ENCODE measurements at places on chromosomes 5 and 9. TPM values are rescaled to one million over a fixed set of nuclear protein-coding genes. Genes with fewer than 3 reads are reported as not detected.

- H3K4me3 ChIP-seq = no peak overlapping the region
- H3K27me3 ChIP-seq = no peaks in the 10 kb centered on the region
- no peak for DNase-seq
- no peaks in the 10 kb centered on the region for H3K4me1 ChIP-seq
- no peaks in the 10 kb centered on the region for H3K36me3 ChIP-seq
Observed at GRCh38 chr5:56608217-56608925, 207.0 kb upstream of the MAP3K1 start.

DNA sequence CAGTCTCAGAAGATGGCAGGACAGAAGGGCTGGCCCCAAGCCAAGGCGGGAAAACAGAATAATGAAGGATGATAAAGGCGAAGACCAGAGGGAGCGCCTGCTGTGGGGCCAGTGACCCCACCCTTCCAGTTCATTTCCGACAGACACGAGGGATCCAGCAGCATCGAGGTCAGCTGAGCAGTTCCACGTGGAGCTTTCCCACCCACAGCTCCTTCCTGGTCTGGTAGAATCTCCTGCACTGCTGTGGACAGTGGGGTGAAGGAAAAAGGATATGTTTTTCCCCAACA is 265.9 kb upstream of the VLDLR start:
- H3K4me3 ChIP-seq = no peak overlapping the region
- no peaks in the 10 kb centered on the region for H3K4me1 ChIP-seq
- H3K27ac ChIP-seq = no peak overlapping the region
- no peaks in the 10 kb centered on the region for H3K27me3 ChIP-seq
- DNase-seq = no peak

- no peaks in the 10 kb centered on the region for H3K36me3 ChIP-seq
- H3K4me3 ChIP-seq = no peak overlapping the region
- DNase-seq = no peak
Observed at GRCh38 chr5:30764704-30765103, 428.8 kb upstream of the CDH6 start.

DNA sequence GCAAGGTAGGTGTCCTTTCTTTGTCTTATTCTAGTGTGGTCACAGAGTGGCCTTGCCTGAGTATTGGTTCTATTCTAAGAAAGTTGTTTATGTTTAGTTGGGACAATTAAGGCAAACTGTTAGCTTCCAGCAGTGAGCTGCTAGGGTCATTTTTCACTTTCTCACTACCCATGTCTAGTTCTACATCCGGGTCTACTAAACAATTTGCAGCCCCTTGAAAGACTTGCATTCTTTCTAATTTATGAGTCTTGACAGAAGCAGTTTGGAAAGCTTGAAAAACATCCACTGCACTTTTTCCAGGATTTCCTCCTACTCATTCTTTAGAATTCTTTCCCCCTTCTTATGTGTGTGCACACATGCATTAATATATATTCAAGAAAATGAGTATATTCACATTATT is 892.2 kb upstream of the ACO1 start:
- no peaks in the 10 kb centered on the region for H3K27me3 ChIP-seq
- no peaks in the 10 kb centered on the region for H3K4me1 ChIP-seq

DNA sequence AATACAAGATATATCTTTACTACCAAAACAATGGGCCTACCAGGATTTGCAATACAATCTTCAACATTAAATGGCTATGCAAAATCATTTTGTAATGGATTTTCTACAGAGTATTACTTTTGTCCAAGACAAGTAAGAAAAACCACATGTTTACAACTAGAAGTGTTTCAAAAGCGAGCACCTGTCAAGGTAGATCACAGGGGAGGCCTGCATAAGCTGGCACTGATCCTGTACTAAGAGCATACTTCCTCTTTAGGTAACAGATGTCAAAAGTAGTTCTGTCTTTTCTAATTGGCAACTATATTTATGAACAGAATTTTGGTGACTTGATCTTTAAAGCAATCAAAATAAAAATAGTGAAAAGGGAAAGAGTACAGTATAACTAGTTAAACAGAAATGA is 249.0 kb downstream of the MLLT3 start:
- no peaks in the 10 kb centered on the region for H3K4me1 ChIP-seq
- no peak overlapping the region for H3K27ac ChIP-seq
- no peak for DNase-seq
- H3K27me3 ChIP-seq = no peaks in the 10 kb centered on the region
- H3K36me3 ChIP-seq = no peaks in the 10 kb centered on the region
- no peak overlapping the region for H3K4me3 ChIP-seq

GRCh38 chr9:132078699-132079356 is 839 bp downstream of the MED27 start:
- H3K4me1 ChIP-seq = peaks cover 28% of the 10 kb centered on the region
- H3K27me3 ChIP-seq = peaks cover 4% of the 10 kb centered on the region
- no peak for DNase-seq
- H3K27ac ChIP-seq = peak overlapping the region; percentile 80
- H3K4me3 ChIP-seq = peak overlapping the region; percentile 78

GRCh38 chr9:137445275-137445807 is 4.2 kb upstream of the ENTPD8 start:
- no peak overlapping the region for H3K27ac ChIP-seq
- H3K36me3 ChIP-seq = peaks cover 18% of the 10 kb centered on the region
- H3K27me3 ChIP-seq = peaks cover 5% of the 10 kb centered on the region

DNA sequence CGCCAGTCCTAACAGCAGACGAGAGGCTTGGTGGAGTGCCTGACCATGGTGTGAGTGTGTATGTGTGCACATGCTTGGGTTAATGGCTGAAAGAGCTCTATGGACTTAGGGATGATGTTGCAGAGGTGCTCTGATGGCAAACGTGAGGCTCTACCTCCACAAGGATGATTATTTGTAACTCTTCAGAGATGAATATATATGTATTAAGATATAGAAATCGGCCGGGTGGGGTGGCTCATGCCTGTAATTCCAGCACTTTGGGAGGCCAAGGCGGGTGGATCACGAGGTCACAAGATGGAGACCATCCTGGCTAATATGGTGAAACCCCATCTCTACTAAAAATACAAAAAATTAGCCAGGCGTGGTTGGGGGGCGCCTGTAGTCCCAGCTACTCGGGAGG is 253.4 kb upstream of the CDH18 start:
- H3K27me3 ChIP-seq = no peaks in the 10 kb centered on the region
- H3K36me3 ChIP-seq = no peaks in the 10 kb centered on the region
- no peak overlapping the region for H3K4me3 ChIP-seq
- no peak overlapping the region for H3K27ac ChIP-seq
- DNase-seq = no peak
- no peaks in the 10 kb centered on the region for H3K4me1 ChIP-seq

DNA sequence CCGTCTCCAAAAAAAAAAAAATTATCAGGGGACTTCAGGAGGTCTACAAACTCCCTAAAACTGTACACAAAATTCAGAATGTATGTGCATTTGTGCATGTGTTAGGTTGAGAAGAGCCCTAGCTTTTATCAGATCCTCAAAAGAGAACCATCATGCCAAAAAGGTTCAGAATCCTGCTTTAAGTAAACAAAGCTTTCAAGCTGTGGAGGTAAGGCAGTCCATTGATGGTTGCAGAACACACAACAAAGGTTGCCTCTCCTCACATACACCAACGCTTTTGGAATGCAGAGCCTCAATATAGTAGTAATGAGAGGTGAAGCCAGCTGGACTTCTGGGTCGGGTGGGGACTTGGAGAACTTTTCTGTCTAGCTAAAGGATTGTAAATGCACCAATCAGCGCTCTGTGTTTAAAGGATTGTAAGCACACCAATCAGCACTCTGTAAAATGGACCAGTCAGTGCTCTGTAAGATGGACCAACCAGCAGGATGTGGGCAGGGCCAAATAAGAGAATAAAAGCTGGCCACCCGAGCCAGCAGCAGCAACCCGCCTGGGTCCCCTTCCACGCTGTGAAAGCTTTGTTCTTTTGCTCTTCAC is 57.9 kb upstream of the RNF38 start:
- no peak for DNase-seq
- H3K36me3 ChIP-seq = no peaks in the 10 kb centered on the region
- H3K4me1 ChIP-seq = peaks cover 6% of the 10 kb centered on the region
- no peak overlapping the region for H3K4me3 ChIP-seq
- H3K27me3 ChIP-seq = no peaks in the 10 kb centered on the region
- no peak overlapping the region for H3K27ac ChIP-seq

GRCh38 chr5:138755084-138755748 is 2.0 kb downstream of the CTNNA1 start:
- no peaks in the 10 kb centered on the region for H3K27me3 ChIP-seq
- H3K36me3 ChIP-seq = peaks cover 12% of the 10 kb centered on the region
- H3K4me1 ChIP-seq = peaks cover 20% of the 10 kb centered on the region

DNA sequence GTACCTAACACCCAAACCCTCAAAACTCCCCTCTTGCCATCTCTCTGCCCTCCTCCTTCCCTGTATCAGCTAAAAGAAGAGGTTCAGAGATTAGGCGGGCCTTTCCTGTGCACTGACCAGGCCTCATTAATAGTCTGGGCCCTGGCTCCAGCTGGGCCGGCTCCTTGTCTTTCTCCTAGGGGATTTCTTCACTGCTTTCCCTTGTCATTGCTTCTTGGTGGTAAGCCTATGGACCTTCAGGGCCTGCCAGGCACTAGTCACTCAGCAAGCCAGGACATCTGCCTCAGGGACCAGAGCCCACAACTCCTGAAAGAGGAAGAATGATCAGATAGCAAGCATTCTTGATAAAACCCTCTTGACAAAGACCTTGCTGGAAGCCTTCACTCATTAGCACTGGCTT is 50.9 kb downstream of the MRRF start:
- no peak overlapping the region for H3K4me3 ChIP-seq
- no peak for DNase-seq
- H3K27ac ChIP-seq = no peak overlapping the region
- peaks cover 6% of the 10 kb centered on the region for H3K4me1 ChIP-seq
- no peaks in the 10 kb centered on the region for H3K27me3 ChIP-seq

DNA sequence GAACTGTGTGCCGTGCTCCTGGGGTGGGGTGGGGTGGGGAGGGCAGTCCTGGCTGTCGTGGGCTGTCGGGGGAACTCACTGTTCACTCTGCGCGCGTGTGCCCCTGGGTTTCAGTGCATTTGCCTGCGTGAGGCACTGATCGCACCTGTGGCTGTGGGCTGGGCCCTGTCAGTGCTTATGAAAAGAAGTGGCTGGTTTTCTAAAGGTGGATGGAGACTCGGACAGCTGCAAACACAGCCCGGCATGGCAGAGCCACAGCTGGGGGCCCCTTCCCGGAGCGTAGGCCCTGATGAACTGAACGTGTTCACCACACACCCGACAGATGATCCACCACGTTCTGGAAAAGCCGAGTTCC is 42.7 kb downstream of the NKD2 start:
- H3K4me1 ChIP-seq = no peaks in the 10 kb centered on the region
- H3K27ac ChIP-seq = no peak overlapping the region
- no peak for DNase-seq
- peaks cover 27% of the 10 kb centered on the region for H3K27me3 ChIP-seq
- H3K36me3 ChIP-seq = no peaks in the 10 kb centered on the region

GRCh38 chr5:137580030-137580429 is 80.9 kb upstream of the SPOCK1 start:
- H3K4me1 ChIP-seq = no peaks in the 10 kb centered on the region
- H3K36me3 ChIP-seq = no peaks in the 10 kb centered on the region
- no peak overlapping the region for H3K4me3 ChIP-seq
- no peak for DNase-seq

The PCDHA5 gene
- not detected for total RNA-seq

The CDC20B gene
- not detected for total RNA-seq

The CDC25C gene
- not detected for total RNA-seq

The RLN2 gene
- not detected for total RNA-seq

The TICAM2 gene
- total RNA-seq = 1.2 TPM

The IRX2 gene
- total RNA-seq = 0.10 TPM

The CARTPT gene
- total RNA-seq = not detected

The PCDHGC4 gene
- 0.93 TPM for total RNA-seq

The FBXL7 gene
- 7.5 TPM for total RNA-seq

The RORB gene
- 0.02 TPM for total RNA-seq
